ENCODE measurements at places on chromosomes 13 and 19.

DNA sequence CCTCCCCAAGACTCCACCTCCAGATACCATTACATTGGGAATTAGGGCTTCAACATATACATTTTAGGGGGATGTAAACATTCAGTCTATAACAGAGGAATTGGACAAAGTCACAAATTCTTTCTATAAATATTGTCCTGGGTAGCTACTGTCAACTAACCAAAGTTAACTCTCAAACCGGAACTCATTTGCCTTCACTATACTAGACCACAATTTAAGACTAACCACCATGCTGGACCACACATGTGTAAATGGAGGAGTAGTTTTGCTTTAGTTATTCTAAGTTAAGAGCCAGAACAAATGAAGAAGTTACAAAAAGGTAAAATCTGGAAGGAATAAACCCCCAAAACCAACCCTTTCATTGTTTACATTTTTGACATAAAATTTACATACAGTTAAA, 222.8 kb downstream of the NDFIP2 start:
- DNase-seq: no peak

GRCh38 chr19:9720541-9720940, 45.6 kb upstream of the ZNF562 start:
- DNase-seq: no peak

DNA sequence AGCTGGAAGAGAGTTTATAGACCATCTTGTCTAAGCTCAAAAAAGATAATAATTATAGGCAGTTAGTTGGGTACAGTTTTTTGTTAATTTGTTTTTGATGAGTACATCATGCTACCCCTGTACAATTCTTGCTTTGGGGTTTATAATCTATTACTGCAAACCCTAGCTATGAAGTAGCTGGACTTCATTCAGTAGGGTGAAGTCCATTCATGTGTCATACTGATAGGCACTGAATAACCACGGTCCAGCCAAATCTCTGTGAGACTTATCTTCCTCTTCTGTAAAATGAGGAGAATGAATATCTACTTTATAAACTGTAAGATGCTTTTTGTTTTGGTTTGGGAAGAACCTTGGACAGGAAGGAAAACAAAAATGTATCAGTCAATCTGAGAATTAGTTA, 19.5 kb downstream of the SLC46A3 start:
- no peak for DNase-seq

- DNase-seq: no peak
Observed at GRCh38 chr19:44943801-44944249, 1.8 kb downstream of the APOC4 start.

- no peak for DNase-seq
Observed at GRCh38 chr19:2613507-2614295, 88.8 kb downstream of the GNG7 start.

DNA sequence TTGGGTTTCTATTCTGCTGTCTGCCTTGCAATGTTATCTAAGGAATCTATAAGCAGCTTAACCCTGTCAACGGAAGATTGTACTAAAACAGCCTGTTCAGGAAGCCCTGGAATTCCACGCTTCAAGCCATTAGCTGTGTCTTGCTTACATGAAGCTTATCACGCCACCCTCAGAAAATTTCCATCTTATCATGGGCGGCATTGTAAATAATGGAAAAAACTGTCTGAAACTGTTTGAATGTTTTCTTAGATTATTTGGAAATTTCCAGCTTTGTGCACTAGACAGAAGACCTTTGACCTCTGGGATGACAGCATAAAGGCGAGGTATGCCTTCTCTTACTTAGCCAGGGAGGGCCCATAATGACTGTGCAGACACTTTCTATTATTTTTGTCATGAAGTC, 319.7 kb downstream of the KCNRG start:
- no peak for DNase-seq

GRCh38 chr19:50797429-50797780, 7.2 kb downstream of the ACP4 start:
- DNase-seq: no peak

DNA sequence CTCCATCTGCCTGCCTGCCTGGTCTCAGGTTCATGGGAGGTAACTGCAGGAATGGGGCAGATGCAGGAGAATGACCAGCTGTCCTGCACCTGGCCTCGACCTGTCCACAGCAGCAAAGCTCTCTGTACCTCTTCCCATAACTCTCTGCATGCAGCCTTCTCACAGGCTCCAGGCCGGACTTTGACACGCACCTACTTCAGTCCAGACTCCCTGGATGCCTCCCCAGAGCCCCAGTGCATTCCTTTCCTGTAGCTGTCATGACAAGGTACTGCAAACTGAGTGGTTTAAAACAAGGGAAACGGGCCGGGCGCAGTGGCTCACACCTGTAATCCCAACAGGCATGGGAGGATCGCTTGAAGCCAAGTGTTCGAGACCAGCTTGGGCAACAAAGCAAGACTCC, 3.3 kb downstream of the NANOS2 start:
- DNase-seq: no peak

GRCh38 chr19:38800577-38801347, 11.8 kb downstream of the LGALS7B start:
- DNase-seq: no peak

DNA sequence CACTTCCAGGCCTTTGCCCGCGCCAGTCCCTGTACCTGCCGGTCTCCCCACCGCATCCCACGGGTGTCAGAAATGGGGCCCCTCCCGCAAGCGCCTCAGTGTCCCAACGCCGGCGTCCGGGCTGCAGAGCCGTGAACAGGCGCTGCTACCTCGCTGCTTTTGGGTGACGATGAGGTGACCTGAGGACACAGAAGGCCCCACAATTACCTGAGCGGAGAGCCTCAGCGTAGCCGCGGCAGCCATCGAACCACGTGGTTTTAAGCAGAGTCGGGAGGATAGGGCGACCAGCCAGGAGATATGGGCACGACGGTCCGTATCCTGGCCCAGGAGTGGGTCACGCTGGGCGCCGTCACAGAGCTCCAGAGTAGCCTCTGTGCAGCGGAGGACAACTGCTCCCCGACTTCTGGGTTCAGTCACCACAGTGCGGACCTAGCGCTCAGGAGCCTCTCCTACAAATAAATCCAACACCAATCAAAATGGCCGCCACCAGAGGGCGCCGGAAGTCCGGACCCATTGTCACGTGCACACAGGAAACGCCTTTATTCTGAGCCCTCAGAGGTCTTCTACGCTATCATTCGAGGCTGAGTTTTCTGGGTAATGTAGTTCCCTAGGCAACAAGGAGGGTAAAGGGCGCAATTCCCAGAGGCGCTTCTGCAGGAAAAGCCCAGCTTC, at the start of gene ZNF814:
Gene ZNF814, minus strand, starts transcription at position 478 of the 672 bp plus-strand sequence. Its CDS starts 235 bp downstream, at position 243.
- DNase-seq: peak; percentile 81

GRCh38 chr13:38990693-38991092, at the start of gene STOML3:
Gene STOML3, minus strand, starts transcription at chr13:38990831. Its CDS starts 110 bp downstream, at chr13:38990721.
- no peak for DNase-seq

DNA sequence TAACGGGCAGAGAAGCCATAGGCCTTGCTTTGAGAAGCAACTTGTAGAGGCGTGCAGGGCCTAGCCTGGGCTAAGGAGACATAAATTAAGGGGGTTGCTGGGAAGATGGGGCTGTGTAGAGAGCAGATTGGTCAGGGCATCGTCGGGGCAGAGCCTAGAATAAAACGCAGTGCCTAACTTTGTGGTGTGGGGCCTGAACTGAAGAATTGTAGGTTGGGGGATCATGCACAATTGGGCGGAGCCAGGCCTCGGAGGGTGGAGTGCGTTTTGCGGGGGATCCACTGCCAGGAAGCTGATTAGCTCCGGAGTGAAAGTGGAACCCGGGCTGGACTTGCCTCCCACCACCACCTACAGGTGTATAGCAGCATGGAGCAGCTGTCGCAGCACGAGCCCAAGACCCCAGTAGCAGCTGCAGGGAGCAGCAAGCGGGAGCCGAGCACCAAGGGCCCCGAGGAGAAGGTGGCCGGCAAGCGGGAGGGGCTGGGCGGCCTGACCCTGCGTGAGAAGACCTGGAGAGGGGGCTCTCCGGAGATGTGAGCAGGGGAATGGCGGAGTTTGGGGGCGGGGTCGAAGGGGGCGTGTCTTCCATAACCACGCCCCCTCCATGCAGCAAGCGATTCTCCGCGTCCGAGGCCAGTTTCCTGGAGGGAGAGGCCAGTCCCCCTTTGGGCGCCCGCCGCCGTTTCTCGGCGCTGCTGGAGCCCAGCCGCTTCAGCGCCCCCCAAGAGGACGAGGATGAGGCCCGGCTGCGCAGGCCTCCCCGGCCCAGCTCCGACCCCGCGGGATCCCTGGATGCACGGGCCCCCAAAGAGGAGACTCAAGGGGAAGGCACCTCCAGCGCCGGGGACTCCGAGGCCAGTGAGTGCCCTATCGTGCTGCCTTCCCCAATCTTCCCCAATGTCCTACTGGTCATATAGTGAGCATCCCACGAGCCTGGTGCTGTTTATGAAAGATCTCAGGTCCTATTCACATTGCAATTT, 13.8 kb downstream of the DNASE2 start:
- no peak for DNase-seq

GRCh38 chr13:71797517-71797916, 69.5 kb downstream of the DACH1 start:
- DNase-seq: no peak

DNA sequence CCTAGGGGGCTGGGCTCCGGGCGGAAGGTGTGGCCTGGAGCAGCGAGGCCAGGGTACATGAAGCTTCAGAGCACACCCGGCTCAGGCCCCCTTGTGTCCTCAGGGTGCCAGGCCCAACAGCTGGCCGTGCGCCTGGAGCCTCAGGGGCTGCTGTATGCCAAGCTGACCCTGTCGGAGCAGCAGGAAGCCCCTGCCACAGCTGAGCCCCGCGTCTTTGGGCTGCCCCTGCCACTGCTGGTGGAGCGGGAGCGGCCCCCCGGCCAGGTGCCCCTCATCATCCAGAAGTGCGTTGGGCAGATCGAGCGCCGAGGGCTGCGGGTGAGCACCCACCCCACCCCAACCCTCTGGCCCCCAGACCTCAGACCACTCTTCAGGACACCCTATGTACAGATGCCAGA, 3.2 kb downstream of the SYDE1 start:
- no peak for DNase-seq

- no peak for DNase-seq
Observed at GRCh38 chr13:73300718-73301425, 242.1 kb downstream of the KLF5 start.

GRCh38 chr19:18742324-18742723, 48.8 kb downstream of the COMP start:
- DNase-seq: no peak

GRCh38 chr13:42055500-42056085, 7.1 kb downstream of the DGKH start:
- no peak for DNase-seq

DNA sequence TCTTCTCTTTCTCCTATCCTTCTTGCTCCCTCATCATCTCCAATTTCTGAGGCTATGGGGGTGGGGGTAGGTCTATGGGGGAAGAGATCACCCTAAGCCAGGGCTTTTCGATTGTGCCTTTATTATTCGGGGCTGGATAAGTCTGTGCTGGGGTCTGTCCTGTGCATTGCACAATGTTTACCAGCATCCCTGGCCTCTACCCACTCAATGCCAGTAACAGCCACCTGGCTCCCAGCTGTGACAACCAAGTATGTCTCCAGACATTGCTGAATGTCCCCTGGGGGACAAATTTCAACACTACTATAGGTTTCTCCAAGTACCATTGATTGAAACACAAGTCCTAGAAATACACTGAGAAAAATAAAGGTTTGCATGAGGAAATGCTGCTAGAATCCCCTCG, 13.2 kb downstream of the CBY2 start:
- no peak for DNase-seq

GRCh38 chr19:7554990-7555864, 19.7 kb downstream of the PNPLA6 start:
- no peak for DNase-seq

GRCh38 chr13:112818040-112818697, 128.3 kb downstream of the ATP11A start:
- no peak for DNase-seq

DNA sequence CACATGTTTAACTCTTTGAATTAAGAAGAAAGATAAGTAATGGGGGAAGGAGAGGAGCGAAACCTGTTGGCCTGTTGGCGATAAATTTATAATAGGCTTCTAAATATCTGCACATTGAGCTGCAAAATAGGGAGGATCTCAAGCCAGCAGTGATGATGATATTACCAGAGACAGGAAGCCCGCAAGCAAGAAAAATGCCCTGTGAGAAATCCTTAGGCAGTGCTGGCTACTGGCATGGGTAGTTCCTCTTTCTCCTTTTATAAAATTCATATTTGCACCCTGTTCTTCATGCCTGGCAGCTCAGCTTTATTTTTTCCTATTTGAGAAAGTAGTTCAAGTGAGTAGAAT, 858 bp upstream of the USP12 start:
- no peak for DNase-seq

GRCh38 chr19:31331536-31331935, 17.7 kb downstream of the TSHZ3 start:
- no peak for DNase-seq

GRCh38 chr19:14553042-14553938, 18.6 kb downstream of the NDUFB7 start:
- DNase-seq: no peak

DNA sequence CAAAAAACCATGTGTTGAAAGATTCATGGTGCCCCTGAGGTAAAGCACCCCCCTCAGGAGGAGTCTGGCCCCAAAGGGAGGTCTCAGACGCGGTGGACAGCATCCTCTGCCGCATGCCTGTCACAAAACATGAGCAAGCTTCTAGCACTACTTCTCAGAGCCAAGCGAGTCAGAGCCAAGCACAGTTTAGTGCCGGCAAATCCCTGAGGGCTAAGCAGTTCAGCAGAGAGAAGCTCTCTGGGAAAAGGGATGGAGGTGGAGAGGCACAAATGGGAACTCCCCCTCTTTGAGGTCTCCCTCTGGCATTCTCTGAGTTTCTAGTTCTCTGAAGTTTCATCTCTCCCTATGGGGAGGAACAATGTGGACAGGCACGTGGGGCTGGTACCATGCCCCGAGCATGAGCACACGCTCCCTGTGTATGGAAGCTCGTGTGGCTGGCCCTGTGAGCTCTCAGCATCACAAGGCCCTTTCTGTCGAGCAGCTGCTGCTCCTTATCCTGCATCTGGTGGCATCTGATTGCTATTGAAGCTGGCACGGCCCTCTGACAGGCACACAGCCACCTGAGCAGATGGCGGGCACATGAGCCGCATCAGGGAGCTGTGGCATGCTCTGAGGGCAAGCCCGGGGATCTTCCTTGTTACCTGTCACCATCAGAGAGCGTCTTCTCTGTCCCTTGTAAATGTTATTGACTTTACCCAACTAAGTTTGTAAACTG, 325.1 kb downstream of the SLC7A1 start:
- no peak for DNase-seq

DNA sequence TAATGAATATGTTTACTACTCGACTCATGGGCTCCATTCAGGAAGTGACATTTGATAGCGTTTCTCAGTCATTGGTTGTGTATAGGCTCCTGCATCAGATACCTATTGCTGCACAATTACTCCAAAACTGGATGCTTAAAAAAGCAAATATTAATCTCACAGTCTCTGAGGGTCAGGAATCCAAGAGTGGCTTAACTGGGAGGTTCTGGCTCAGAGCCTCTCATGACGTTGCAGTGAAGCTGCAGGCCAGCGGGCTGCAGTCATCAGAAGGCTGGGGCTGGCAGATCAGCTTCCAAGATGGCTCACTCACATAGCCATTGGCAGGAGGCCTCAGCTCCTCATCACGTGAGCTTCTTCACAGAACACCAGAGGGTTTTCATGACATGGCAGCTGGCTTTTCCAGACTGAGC, 525.1 kb upstream of the NBEA start:
- DNase-seq: no peak
